Effector memory CD4-positive, alpha-beta T cell (primary cell): ENCODE measurements at places on chromosomes 11 and 22.

DNA sequence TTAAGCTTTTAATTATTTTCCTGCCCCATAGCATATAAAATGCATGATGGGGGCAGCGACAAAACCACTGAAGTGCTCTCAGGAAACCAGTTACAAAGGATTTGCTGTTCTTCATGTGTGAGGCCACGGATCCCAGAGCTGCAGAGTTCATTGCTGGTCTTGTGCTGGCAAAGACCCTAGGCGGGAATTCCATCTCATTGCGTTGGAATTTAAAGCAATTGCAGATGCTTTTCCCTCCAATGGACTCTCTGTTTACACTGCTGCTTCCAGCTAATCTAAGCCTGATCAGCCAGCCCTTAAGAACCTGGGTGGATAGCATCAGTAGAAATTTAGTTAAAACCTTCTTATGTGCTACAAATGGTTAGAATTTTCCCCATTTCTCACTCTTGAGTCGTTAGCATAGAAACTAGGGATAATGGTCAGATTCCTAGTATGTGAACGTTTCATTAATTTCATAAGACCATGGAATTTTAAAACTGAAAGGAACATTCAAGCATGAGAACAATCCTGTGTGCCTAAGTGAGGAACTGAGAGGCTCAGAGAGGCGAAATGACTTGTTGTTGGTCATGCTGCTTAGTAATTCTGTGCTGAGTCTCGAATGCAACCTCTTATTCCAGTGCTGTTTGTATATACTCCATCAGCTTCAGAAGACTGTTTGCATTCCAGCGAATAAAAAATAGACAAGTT is 36.1 kb upstream of the ADSL start:
- no peak for DNase-seq

- peak; percentile 87 for DNase-seq
These were observed 12.2 kb upstream of the NPAS4 start for GRCh38 chr11:66408488-66409214.

DNA sequence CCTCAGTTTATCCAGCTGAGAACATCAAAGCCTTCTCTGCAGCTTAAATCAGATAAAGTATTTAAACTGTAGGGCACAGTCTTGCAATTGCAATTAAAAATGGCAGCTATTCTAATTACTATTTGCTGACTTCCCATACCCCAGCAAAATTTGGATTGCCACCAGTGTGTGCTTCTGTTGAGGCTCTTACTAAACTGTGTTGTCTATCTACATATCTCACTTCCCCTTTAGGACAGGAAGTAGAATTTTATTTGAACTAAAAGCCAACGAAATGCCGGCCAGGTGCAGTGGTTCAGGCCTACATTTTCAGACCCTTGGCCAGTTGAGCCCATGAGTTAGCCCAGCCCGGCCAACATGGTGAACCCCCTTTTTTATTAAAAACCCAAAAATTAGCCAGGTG is 7.1 kb downstream of the SAA4 start:
- no peak for DNase-seq

DNA sequence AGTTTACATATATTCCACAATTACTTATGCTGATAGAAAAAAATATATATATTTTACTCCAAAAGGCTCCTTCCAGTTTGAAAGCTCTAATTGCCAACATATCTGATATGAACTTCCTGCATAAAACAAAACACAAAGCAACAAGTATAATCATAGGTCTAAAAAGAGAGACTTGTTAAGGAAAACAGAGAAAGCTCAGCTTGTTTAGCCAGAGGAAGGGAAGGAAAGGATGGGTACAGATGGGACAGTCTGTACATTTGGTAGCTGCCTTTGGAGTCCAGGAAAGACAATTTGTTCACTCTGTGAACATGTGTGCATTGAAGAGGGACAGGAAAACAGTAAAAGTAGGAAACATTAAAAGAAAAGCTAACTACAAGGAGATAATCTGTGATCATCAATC is 45.7 kb upstream of the AKIP1 start:
- no peak for DNase-seq

GRCh38 chr11:115939731-115940421 is 435.7 kb upstream of the CADM1 start:
- DNase-seq: no peak

GRCh38 chr11:44034639-44035038 is 13.1 kb upstream of the ACCSL start:
- DNase-seq: no peak

DNA sequence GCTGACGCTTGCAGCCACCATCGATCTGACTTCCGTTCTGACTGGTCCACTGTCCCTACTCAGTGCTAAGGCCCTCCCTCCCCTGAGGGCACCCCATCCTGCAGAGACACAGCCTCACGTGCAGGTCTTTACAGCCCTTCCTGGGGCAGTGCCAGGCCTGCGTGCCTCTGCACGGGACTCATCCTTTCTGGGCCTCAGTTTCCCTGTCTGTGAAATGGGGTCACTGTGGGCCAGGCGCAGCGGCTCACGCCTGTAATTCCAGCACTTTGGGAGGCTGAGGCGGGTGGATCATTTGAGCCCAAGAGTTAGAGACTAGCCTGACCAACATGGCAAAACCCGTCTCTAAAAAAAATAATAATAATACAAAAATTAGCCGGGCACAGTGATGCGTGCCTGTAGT is 17.8 kb upstream of the PARVG start:
- DNase-seq: no peak

DNA sequence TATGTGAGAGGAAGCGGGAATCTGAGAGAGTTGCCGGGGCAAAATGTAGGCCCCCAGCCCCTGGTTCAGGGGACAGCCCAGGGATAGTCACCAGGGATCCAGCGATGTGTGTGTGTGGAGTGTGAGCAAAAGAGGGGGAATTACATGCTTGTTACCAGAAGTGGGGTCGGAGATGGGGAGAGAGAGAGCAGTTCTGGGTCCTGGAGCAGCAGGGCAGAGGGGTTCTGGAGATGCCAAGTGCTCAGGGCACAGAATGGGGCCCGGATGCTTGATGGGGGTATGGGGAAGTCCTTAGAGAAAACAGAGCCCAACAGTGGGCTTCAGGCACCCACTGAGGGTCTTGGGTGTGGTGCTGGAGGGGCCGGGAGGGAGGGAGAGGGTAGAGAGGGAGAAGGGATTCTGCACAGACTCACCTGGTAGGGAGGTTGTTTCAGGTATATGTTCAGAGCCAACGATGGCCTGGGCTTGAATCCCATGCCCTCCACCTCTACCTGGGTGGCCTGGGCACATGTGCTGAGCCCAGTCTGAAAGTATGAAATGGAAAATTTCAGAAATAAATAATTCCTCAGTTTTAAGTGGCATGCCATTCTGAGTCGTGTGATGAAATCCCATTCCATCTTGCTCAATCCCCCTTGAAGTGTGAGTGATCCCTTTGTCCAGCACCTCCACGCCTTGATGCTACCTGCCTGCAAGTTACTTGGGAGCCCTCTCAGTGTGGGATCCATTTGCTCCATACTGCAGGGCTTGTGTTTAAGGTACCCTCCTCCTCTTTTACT is 12.4 kb downstream of the SMIM38 start:
- no peak for DNase-seq

GRCh38 chr11:3002871-3003270 is 10.7 kb upstream of the NAP1L4 start:
- no peak for DNase-seq

DNA sequence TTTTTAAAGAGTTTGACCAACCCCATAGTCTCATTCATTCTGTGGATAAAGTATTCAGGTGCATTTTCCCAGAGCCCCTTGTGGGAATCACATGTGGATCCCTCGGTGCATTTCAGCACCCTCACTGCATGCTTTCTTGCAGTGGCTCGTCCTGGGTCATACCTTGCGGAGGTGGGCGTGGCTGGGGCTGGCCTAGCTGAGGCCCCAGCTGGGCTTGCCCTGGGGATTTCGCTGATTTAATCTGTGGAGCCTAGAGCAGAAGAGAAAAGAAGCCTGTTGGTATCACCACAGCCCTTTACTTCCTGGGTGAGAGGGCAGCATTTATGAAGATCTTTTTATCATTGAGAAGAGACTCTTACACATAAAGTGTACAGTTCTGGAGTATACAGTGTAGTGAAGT is 53.1 kb downstream of the FBXO7 start:
- DNase-seq: no peak

- no peak for DNase-seq
These were observed 26.1 kb downstream of the CSTF3 start for GRCh38 chr11:33135216-33135615.

DNA sequence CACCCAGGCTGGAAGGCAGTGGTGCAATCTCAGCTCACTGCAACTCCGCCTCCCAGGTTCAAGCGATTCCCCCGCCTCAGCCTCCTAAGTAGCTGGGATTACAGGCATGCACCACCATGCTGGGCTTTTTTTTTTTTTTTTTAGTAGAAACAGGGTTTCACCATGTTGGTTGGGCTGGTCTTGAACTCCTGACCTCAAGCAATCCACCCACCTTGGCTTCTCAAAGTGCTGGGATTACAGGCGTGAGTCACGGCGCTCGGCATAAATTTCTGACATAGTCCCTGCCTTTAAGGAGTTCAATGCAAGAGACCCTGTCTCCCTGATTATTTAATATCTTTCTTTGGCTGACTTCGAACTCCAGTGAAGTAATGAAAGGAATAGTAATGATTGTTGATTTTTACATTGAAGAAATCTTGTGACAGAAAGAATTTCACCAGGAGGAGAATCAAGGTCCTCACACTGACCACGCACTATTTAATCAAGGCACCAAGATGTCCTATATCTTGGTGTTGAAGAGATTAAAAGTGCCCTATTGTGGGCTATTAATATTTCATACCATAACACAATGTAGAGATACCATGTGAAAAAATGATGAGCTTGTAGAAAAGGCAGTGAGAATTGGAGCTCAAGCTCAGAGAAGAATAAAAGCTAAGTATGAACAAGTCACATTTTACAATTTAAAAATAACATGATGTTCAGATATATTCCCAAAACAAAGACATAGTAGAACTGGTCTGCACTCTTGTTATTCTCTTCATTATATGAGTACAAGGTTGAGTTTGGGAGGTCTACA is 71.6 kb upstream of the BLID start:
- DNase-seq: no peak

- DNase-seq: no peak
These were observed at the start of gene APOC3 for GRCh38 chr11:116829525-116830183. Gene APOC3 (plus strand): TSS chr11:116829907. CDS start chr11:116830583, 676 bp downstream.

GRCh38 chr11:45807792-45808238 is 2.9 kb downstream of the SLC35C1 start:
- DNase-seq: no peak

DNA sequence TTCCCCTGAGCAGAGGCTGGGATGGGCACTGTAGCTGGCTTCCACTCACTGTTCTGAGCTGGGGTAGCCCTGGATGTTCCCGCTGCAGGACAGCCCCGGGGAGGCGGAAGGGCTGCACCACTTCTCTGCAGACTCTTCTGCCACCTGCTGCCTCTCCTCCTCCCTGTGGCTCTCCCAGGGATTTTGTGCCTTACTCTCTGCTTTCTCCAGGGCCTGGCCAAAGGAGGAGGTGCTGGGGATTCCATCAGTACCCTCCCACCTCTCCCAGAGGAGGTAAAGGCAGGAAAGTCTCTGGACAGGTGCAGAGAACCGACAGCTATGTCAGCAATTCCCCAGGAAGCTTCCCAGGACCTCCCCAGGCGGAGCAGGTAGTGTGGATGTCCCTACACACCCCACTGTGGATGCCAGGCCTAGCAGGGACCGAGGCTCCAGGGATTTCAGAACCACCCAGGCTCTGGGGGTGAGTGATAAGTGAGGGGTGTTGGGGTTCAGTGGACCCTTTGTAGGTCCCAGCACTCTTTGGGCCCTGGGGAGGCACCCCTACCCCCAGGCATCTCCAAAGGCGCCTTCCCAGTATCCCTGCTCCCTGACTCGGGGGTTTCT is 11.3 kb downstream of the DUSP8 start:
- no peak for DNase-seq

DNA sequence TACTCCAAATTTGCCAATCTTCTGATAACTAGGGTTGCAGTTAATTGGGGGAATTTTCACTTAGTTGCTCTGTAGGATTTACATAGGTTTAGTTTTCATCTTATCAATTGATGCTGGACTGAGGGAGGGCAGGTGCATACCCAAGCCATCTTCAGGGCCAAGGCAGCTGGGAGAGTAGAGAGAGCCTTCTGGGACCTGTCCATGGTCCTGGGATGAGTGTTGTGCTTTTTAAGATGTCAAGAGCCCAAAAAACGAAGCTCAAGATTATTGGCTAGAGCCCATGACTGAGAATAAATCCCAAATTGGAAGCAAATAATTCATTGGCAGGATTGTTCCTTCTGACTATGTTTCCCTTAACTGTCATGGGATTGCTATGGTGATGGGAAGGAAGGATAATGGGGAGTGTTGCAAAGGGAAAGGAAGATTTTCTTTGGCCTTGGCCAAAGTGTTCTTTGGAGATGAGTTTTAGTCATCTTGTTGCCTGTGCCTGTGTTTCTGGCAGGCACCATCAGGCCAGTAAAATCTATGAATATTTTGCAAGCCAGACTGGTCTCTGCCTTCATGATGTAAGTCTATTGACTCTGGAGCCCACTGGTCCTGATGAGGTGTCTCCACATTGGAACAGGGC is 4.5 kb downstream of the SLC22A6 start:
- DNase-seq: no peak

- no peak for DNase-seq
These were observed 13.1 kb downstream of the C1QTNF6 start for GRCh38 chr22:37174964-37175363.

- DNase-seq: no peak
These were observed 61.8 kb upstream of the UBASH3B start for GRCh38 chr11:122593473-122594420.

GRCh38 chr11:117299351-117300282 is 8.5 kb downstream of the BACE1-AS start:
- no peak for DNase-seq

- no peak for DNase-seq
These were observed 17.5 kb upstream of the SLC25A1 start for GRCh38 chr22:19195796-19196731.

- no peak for DNase-seq
These were observed 178.6 kb upstream of the CNTN5 start for GRCh38 chr11:98842187-98842586.

- no peak for DNase-seq
These were observed 1062.8 kb downstream of the DLG2 start for GRCh38 chr11:84564180-84564866.

DNA sequence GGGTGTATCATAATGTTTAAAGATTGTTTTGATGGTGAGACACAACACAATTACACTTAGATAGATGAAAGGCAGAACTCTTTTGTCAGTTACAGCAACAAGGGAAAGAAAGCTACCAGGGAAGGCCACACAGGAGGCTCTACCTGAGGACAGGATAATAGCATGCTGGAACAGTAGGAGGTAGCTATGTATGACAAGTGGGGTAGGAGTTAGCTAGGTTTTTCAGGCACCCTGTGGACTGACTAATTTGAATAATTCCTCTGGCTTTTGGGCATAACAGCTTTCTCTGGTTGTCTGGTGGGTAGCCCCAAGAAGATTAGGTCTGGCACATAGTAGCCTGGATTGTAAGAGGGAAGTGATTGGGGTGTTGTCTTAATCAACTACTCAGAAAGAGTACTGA is 475.4 kb upstream of the CHORDC1 start:
- DNase-seq: no peak

- DNase-seq: no peak
These were observed 1134.1 kb upstream of the CCDC90B start for GRCh38 chr11:84420271-84420670.

DNA sequence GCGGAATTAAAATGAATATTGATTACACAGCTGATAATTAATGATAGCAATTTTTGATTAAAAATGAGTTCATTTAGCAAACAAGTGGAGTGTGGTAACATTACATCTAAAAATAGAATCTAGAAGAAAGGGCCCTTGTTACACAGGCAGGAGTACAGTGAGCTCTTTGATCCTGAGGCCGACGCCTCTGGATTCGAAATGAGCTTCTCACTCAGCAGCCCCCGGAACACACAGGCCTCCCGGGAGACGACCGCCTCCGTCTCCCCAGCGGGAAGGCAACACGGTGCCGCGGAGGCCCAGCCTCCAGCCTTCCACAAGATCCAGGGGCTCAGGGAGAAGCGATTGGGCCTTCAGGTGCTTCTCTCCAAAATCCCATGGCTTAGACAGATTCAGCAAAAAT is 379.1 kb downstream of the BRD1 start:
- DNase-seq: no peak
